Natural killer cell (primary cell): ENCODE measurements at places on chromosomes 6 and 20. TPM values are rescaled to one million over a fixed set of nuclear protein-coding genes. Genes with fewer than 3 reads are reported as not detected.

DNA sequence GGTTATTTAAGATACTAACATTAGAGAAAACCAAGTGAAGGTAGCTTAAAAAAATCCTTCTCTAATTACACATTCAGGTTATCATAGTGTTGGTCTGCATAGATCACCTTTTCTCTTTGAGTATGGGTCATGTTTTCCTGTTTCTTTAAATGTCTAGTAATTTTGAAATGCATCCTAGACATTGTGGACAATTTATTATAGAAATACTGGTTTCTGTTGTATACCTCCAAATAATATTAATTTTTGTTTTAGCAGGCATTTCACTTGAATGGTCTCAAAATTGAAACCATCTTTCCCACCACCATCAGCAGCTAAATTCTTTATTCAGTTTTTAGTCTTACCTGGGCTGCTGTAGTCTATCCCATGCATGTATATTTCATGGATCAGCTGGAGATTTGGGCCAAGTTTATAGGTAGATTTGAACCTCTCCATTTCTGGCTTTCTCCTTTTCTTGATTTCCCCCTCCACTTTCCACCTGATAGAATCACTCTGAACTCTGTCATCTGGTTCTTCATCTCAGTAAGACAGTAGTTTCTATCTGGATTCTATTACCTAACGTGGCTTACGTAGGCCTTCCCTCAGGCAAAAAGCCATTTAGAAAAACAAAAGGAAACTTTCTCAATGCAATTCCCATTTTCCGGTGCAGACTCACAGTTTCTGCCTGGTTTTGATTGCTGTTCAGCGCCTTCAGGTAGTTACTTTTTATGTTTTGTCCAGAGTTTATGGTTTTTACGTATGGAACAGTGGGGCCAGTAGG lies 52.3 kb downstream of the ZFAND3 start:
- H3K27me3 ChIP-seq: no peaks in the 10 kb centered on the region
- H3K27ac ChIP-seq: no peak overlapping the region
- no peak for DNase-seq
- no peak overlapping the region for H3K4me3 ChIP-seq
- peaks cover 2% of the 10 kb centered on the region for H3K36me3 ChIP-seq

- H3K36me3 ChIP-seq: no peaks in the 10 kb centered on the region
- no peaks in the 10 kb centered on the region for H3K4me1 ChIP-seq
- H3K4me3 ChIP-seq: no peak overlapping the region
These were observed 25.9 kb upstream of the ROS1 start for GRCh38 chr6:117451671-117452070.

DNA sequence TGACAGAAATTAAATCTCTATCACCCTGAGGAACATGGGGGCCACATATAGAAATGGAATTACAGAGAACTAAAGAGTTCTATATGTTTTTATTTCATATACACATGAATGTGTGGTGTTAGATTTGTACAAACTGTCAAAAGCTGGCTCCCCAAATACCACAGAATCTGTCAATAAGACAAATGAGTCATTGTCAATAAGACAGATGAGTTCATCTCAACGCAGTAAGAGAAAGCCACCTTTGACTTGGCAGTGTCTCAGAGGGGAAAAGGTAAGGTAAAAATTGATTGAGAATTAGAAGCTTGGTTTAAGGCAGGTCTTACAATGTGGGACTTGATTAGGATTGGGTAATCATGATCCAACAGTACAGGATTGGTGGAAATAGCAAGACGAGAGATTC lies 124.2 kb upstream of the GPR6 start:
- no peak overlapping the region for H3K4me3 ChIP-seq
- H3K27me3 ChIP-seq: no peaks in the 10 kb centered on the region
- H3K27ac ChIP-seq: no peak overlapping the region
- no peaks in the 10 kb centered on the region for H3K36me3 ChIP-seq

TOX2 gene
- 1.2 TPM for total RNA-seq

ISM1 gene
- total RNA-seq: not detected

AGPAT1 gene
- total RNA-seq: 31.9 TPM

DNA sequence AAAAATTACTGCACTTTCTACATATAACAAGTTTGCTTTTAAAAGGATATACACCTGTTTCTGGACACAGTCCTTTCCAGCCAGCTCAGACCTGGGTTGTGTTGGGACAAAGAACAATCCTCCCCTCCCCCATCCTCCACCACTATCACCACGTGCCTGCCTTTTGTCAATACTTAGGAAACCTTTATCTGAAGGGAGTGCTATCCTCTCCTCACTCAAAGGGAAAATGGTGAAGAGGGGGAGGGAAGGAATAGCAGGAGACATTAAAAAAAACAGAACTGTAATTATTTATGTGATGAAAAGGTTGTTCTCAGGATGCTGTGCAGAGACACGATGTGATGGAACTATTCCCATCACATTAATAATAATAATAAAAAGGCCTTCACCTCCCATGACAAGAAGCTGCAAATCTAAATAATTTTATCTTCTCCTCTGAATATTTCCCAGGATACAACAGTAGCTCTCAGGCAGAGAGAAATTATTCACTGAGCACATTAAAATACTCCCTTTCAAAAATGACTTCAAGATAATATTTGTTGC lies 105.5 kb downstream of the NRSN1 start:
- H3K27me3 ChIP-seq: no peaks in the 10 kb centered on the region
- DNase-seq: no peak
- no peak overlapping the region for H3K4me3 ChIP-seq
- peaks cover 3% of the 10 kb centered on the region for H3K4me1 ChIP-seq
- H3K36me3 ChIP-seq: no peaks in the 10 kb centered on the region

DNA sequence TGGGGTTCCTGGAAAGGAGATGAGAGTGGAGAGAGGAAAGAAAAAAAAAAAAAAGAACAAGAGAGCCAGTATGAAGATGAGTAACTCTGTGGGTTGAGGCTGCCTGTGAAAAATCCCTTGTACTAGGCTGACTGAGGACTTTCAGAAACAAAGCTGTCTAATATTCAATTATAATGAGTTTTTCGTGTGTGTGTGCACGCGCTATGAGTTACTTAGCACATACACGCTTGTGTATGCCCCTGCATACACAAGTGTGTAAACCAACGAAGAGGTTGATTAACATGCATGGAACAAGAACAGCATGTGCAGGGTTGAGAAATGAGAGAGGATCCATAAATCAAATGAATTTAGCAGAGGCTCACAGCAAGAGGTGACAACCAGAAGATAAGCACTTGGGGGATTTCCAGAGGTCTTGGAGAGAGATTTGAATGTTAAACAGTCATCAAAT lies 4.8 kb upstream of the RBPJL start:
- peaks cover 5% of the 10 kb centered on the region for H3K27me3 ChIP-seq
- no peaks in the 10 kb centered on the region for H3K36me3 ChIP-seq
- DNase-seq: no peak
- H3K27ac ChIP-seq: no peak overlapping the region
- no peaks in the 10 kb centered on the region for H3K4me1 ChIP-seq

- no peak overlapping the region for H3K4me3 ChIP-seq
- no peak for DNase-seq
- H3K36me3 ChIP-seq: no peaks in the 10 kb centered on the region
These were observed 367.7 kb downstream of the KIF16B start for GRCh38 chr20:16205507-16205906.

GRCh38 chr20:37901654-37902503 lies 1.0 kb upstream of the VSTM2L start:
- H3K27me3 ChIP-seq: peaks cover 21% of the 10 kb centered on the region
- no peak overlapping the region for H3K27ac ChIP-seq
- no peak overlapping the region for H3K4me3 ChIP-seq
- peak; percentile 34 for DNase-seq

- no peaks in the 10 kb centered on the region for H3K36me3 ChIP-seq
- no peak overlapping the region for H3K27ac ChIP-seq
- no peaks in the 10 kb centered on the region for H3K4me1 ChIP-seq
- no peak for DNase-seq
- no peak overlapping the region for H3K4me3 ChIP-seq
These were observed 18.5 kb downstream of the FRMD1 start for GRCh38 chr6:168060521-168060931.

- no peaks in the 10 kb centered on the region for H3K36me3 ChIP-seq
- no peak overlapping the region for H3K4me3 ChIP-seq
- H3K27me3 ChIP-seq: no peaks in the 10 kb centered on the region
These were observed 833.0 kb downstream of the EPHA7 start for GRCh38 chr6:92586236-92586977.

PTPN1 gene
- 52.9 TPM for total RNA-seq

POM121L2 gene
- not detected for total RNA-seq

DNA sequence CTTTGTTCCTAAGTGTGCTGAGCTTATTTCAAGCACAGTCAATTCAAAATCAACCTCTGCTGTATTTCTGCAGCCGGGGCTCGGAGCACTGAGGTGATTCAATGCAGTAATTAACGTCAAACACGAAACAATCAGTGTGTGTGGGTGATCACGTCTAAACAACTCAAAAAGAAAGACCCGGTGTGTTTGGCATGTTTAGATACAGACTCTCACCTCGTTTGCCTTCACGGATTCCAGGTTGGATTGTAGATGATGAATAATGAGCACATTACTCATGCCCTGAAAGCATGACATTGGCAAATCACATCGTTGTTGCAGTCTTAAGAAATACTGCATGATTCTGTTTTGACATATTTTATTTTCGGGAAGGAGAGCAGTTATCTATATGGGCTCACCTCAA lies 231.0 kb downstream of the QKI start:
- DNase-seq: no peak
- H3K4me3 ChIP-seq: no peak overlapping the region
- no peak overlapping the region for H3K27ac ChIP-seq
- no peaks in the 10 kb centered on the region for H3K36me3 ChIP-seq
- H3K4me1 ChIP-seq: no peaks in the 10 kb centered on the region

- H3K36me3 ChIP-seq: no peaks in the 10 kb centered on the region
- no peak overlapping the region for H3K27ac ChIP-seq
- no peaks in the 10 kb centered on the region for H3K27me3 ChIP-seq
- H3K4me1 ChIP-seq: no peaks in the 10 kb centered on the region
These were observed 308.2 kb downstream of the FARS2 start for GRCh38 chr6:5569491-5569890.

- no peak overlapping the region for H3K27ac ChIP-seq
- no peaks in the 10 kb centered on the region for H3K27me3 ChIP-seq
These were observed 172.6 kb upstream of the BMP5 start for GRCh38 chr6:56047931-56048540.

RHAG gene
- total RNA-seq: not detected

FNDC11 gene
- 0.25 TPM for total RNA-seq

- no peak for DNase-seq
- H3K27me3 ChIP-seq: no peaks in the 10 kb centered on the region
- no peaks in the 10 kb centered on the region for H3K4me1 ChIP-seq
- H3K27ac ChIP-seq: no peak overlapping the region
- H3K4me3 ChIP-seq: no peak overlapping the region
These were observed 33.3 kb downstream of the ITCH start for GRCh38 chr20:34396408-34396807.

- H3K4me3 ChIP-seq: no peak overlapping the region
- peaks cover 12% of the 10 kb centered on the region for H3K4me1 ChIP-seq
- H3K36me3 ChIP-seq: no peaks in the 10 kb centered on the region
- peaks cover 29% of the 10 kb centered on the region for H3K27me3 ChIP-seq
- DNase-seq: no peak
These were observed 2.7 kb upstream of the TCF21 start for GRCh38 chr6:133886104-133886775.

DNA sequence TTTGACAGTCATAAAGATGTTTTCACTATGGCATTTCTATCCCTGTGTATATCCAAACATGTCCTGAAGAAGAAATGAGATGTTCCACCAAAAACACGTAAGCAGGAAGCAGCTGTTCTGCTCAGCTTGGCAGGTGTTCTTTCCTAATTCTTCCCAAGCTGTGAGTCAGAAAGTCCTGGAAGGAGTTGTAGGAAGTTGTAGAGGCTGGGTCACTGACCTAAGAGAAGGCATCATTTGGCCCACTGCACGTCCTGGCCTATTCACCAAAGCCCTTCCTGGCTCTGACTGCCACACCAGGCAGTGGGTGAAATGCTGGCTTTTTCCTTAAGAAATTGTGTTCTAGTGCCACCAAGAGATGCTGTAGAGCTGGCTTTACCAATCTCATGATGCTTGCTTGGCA lies 40.3 kb downstream of the STX11 start:
- no peaks in the 10 kb centered on the region for H3K4me1 ChIP-seq
- no peak overlapping the region for H3K4me3 ChIP-seq
- H3K36me3 ChIP-seq: peaks cover 24% of the 10 kb centered on the region

- no peak for DNase-seq
- H3K27ac ChIP-seq: no peak overlapping the region
- no peak overlapping the region for H3K4me3 ChIP-seq
- no peaks in the 10 kb centered on the region for H3K4me1 ChIP-seq
- H3K36me3 ChIP-seq: no peaks in the 10 kb centered on the region
These were observed 251.6 kb downstream of the HACE1 start for GRCh38 chr6:104608101-104608500.

GRCh38 chr6:36197739-36198221 lies 1.2 kb downstream of the BRPF3 start:
- H3K27me3 ChIP-seq: no peaks in the 10 kb centered on the region
- no peak overlapping the region for H3K27ac ChIP-seq
- H3K4me1 ChIP-seq: peaks cover 38% of the 10 kb centered on the region

DNA sequence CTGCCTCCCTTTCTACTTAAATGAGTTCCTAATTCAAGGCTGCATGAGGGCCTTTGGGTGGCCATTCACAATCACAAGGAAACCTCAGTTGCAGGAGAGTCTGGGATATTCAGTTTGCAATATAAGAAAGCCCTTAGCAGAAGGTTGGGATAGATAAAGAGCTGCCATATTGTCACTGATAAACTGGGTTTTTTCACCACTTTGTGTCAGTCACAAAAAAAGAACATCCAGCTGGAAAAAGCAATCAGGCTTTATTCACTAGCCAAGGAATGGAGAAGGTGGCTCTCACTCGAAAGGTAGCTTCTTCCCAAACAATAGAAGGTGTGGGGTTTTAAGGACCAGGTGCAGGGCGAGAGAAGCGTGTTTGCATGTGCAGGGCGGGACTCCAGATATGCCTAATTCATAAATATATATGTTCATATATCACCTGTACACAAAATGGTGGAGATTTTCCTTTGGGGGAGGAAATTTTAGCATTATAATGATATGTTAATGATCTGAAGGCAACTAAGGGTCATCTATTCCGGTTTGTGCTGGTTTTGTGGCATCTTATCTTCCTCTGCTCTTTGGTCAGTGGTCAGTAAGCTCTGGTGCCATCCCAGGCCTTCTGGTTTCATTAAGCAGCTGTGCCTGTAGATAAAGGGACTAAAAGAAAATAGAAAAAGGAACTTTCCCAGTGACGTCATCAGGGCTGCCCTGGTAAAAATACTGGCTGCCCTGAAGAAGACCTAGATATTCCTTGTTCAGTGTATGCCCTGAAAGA lies 97.1 kb upstream of the IYD start:
- H3K27me3 ChIP-seq: peaks cover 29% of the 10 kb centered on the region
- DNase-seq: no peak
- no peak overlapping the region for H3K4me3 ChIP-seq
- peaks cover 18% of the 10 kb centered on the region for H3K4me1 ChIP-seq
- H3K27ac ChIP-seq: no peak overlapping the region
- no peaks in the 10 kb centered on the region for H3K36me3 ChIP-seq

- DNase-seq: no peak
- no peaks in the 10 kb centered on the region for H3K27me3 ChIP-seq
- no peaks in the 10 kb centered on the region for H3K4me1 ChIP-seq
- no peak overlapping the region for H3K27ac ChIP-seq
- H3K36me3 ChIP-seq: no peaks in the 10 kb centered on the region
These were observed 135.6 kb downstream of the UNC5CL start for GRCh38 chr6:40903456-40903855.

ZC3H12D gene
- total RNA-seq: 7.7 TPM

SCUBE3 gene
- total RNA-seq: 0.25 TPM

GRCh38 chr6:129667621-129668020 lies 42.4 kb downstream of the ARHGAP18 start:
- no peak overlapping the region for H3K27ac ChIP-seq
- H3K4me1 ChIP-seq: peaks cover 6% of the 10 kb centered on the region
- no peaks in the 10 kb centered on the region for H3K27me3 ChIP-seq
- DNase-seq: no peak
- no peak overlapping the region for H3K4me3 ChIP-seq

CST7 gene
- total RNA-seq: 619 TPM

PKIB gene
- total RNA-seq: not detected
